ENCODE measurements at places on chromosomes 11 and 22.

DNA sequence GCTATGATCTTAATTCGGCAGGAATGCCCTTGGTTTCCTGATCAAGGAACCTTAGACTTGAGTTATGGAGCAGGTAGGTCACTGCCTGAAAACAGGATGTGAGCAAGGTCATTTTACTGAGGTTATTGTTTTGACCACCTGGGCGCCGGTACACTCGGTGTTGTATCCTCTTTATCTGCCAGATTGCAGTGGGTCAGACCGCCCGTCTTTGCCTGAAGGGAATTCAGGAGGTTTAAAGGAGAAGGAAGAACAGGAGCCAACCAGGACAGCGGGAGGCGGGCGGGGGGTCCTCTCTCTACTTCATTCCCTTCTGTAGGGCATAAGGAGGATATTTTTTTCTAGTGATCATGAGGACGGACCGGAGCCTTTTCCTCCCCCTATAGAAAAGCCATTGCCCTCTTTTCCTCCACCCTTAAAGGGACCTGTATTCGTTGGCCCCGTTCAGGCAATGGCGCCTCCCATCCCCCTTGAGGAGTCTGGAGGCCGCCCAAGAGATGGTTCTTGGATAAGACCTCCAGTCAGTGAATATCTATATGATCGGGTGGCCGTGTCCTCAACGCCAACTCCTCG lies 649 bp downstream of the MS4A15 start:
- DNase-seq = no peak

GRCh38 chr11:36041988-36042611 lies 98.2 kb downstream of the LDLRAD3 start:
- DNase-seq = no peak

DNA sequence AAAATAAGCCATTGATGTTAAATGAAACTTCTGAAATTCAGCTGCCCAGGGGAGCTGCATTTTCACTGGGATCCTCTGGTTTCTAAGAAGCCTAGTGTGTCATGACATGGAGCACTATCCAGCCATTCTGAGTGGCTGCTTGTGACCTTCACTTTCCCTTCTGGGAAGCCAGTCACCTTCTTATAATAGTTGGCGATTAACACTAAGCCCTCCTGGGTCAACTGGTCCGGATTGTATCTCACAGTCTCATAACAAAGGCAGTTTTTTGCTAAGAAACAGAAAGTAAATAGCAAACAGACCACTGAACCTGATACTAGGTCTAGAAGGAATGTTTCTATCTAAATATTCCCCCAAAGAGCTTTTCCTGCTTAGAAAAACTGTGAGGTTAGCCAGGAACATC lies 7.9 kb downstream of the CSRP3 start:
- DNase-seq = no peak

DNA sequence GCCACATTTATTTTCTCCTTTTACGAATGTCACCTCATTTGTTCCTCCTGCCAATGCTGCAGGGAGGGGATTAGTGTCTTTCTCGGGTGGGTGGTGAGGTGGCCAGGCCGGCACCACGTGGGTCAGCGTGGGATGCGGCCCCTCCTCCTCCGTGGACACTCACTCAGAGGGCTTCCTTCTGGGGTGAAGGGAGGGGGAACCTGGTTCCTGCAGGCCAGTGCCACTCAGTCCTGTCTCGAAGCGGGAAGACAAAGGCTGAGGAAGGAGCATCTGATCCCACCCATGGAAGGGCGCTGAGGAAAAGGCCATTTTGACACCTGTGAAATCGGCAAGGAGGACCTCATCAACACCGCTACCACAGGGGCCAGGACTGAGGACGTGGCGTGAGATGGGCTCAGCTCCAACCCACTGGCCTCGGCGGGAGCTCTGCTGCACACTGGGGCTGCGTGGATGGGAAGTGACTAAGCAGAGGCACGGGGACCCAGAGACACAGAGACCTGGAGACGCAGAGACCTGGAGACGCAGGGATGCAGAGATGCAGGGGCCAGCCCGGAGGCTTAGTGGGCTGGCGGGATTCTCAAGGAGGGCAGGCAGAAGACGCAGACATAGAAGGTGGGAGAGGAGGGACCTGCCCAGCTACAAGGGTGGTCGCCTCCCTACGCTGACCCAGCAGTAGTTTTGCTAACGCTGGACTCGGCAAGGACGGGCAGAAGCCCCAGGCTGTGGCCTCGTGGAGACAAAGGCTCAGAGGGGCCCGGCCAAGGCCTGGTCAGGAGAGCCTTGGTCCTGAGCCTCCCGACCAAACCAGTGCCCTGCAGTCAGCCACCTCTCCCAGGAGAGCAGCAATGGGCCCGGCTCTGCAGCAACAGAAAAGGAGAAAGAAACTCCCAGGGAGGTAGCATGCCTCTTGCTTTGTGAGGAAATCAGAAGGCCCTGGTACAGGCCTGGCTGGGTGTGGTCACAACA lies 1071.2 kb downstream of the BRD1 start:
- no peak for DNase-seq

GRCh38 chr22:21688706-21689381 lies 23.0 kb downstream of the PPIL2 start:
- DNase-seq = no peak

GRCh38 chr11:22938691-22939090 lies 78.4 kb upstream of the CCDC179 start:
- DNase-seq = no peak

GRCh38 chr11:1447845-1448825 lies 38.4 kb downstream of the MOB2 start:
- DNase-seq = no peak

DNA sequence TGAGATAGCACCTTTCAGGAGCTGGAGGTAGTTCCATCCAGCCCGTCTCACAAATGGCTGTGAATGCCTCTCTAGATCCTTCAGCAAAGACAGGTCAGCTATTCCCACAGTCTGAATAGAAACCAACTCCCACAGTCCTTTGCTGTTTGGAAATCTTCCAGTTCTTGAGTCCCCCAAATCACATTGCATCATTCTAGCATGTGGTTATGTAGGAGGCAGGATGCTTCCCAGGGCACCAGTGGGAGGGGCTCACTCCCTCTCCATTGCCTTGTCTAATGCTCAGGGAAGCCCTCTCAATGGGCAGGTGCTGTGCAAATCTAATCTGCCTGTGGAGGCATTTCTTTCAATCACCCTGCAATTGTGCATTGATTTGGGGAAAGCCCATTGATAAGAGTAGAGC lies 14.6 kb downstream of the NAV2 start:
- DNase-seq = no peak

- no peak for DNase-seq
These were observed 134.6 kb upstream of the RCN1 start for GRCh38 chr11:31956310-31956709.

GRCh38 chr11:3616721-3617460 lies 24.9 kb downstream of the ART5 start:
- DNase-seq = no peak

GRCh38 chr22:47437636-47438035 lies 675.2 kb downstream of the TBC1D22A start:
- no peak for DNase-seq

GRCh38 chr11:67051180-67051893 lies 5.3 kb upstream of the RHOD start:
- no peak for DNase-seq

DNA sequence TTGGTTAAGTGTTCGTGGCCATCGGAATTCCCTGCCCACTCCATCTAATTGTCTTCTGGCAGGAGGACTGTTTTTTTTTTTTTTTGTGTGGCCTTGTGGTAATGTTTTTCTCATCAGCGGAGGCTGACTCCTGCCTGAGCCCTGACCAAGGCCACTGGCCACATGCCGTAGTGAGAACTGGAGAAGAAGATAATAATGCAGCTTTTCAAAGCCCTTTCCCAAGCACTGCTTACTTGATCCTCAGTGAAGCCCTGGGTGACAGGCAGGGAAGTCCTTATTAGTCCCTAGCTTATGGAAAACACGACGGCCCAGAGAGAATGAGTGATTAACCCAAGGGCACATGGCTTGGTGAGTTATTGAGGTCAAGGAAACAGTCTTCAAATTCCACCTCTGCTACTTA lies 71.2 kb downstream of the ADM start:
- DNase-seq = no peak

- peak; percentile 77 for DNase-seq
These were observed 41.1 kb downstream of the TST start for GRCh38 chr22:36977947-36978660.

DNA sequence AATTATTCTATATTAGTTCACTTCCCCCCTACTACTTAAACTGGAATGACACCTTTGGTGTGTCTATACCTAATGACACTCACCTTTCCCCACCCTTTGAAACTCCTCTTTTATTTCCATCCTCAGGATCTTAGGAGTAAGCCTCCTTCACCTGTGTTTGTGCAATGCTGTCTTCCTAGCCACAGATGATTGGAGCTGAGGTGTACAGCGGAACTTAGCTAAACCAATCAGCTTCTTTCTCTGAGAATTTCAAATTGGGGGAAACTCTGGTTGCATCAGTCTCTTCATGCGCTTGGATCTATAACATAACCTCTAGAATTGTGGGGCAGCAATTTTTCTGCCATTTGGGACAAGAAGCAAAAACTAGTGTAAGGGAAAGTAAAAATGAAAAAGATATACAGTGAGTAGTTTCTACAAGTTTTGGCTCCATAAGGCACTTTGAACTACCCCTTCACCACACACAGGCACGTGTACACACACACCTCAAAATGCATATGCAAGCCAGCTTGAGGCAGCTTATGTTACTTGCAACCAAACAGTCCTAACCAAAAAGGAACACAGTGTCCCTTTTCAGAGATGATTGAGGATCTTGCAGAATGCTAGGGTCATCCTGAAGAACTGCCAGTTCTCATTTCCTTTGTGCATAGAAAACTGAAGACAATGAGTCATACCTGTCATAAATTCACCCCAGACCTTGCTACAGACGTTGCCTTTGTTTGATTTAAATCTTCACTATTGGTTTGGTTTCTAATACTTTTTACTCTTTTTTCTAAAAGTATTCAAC lies 36.0 kb upstream of the LDLRAD3 start:
- DNase-seq = no peak

- no peak for DNase-seq
These were observed 514.7 kb downstream of the CNTN5 start for GRCh38 chr11:99535406-99535805.

DNA sequence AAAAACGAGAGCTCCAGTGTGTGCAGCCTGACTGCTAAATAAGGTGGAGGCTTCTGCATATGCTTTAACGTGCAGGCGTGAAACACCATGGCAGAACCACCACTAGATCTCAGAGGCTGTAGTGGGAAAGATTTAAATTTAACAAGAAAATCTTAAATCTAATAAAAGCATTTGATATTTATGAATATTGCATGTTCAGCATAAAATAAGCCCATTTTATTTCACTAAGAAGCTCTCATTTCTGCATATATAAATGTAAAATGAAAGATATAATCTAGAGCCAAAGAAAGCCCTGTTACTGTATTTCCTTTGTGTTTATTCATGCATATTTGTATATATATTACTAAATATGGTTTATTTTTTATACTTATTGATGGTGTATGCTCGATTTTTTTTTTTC lies 188.3 kb downstream of the DDX10 start:
- no peak for DNase-seq

GRCh38 chr11:80107415-80107814 lies 666.6 kb upstream of the TENM4 start:
- no peak for DNase-seq

DNA sequence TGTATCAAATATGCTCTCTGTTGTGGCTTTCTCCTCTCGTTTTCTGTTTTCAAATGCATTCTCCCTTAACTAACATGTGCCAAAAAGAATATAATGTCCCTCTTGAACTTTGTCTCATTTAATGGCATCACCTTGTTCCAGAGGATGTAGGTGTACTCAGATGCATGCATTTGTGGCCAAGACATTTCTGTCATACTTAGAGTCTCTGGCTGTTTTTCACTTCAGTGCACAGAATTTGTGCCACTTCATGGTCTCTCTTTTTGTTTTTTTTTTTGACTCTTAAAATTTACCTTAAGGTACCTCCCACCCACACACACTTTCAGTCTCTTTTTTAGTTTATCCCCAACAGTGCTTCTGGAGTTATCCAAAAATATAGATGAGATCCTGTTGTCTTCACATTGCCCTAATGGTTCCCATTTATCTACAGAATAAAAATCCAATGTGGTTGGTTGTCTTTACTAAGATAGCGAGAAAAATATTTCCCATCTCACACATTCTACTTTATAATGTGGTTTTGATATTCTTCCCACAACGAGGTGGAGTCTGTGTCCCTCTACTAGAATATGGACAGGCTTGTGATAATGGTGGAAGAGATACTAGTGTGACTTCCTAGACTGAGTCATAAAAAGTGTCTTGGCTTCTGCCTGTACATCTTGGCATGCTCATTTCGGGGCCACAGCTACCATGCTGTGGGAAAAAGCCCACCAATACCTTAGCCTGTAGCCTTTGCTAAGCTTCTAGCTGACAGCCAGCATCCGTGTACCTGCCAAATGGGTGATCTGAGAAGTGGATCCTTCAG lies 125.8 kb downstream of the DDX10 start:
- DNase-seq = no peak

DNA sequence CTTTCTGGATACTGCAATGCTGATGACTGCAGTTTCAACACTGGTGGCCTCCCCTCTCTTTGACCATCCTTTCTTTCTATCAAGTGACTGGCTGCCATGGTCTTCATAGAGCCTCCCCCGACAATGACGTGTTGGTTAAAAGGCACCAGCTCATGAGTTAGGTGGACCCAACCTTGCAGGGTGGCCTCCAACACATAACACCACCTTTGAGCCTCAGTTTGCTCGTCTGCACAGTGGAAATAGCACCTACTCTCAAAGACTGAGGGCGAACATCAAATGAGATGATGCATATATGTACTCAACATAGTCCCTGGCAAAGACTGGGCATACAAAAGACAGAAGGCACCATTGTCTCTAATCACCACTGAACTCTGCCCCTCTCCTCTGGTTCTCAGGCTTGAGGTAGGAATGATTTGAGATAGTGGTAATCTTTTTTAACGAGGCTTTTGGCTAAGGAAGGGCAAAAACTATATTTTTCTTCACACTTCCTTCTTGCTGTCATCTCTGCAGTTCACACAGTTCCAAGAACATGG lies 119.1 kb downstream of the NAT10 start:
- no peak for DNase-seq

DNA sequence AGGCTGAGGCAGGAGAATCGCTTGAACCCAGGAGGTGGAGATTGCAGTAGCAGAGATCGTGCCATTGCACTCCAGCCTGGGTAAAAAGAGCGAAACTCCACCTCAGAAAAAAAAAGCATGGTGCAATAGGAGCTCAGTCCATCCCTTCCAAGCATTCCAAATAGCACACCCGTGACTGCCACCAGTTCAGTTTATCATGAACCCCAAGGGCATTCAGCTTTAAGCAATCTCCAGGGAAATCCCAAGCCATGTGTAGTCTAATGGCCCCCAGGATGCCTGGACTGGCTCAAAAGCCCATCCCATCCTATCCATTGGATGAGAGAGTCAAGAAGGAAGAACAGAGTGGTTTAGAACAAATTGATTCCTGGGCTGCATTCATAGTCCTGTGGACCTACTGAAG lies 16.2 kb downstream of the MICAL3 start:
- no peak for DNase-seq

All from spinal cord (tissue), 10 donors.